ENCODE measurements at places on chromosomes 2 and 18.
A peak's percentile ranks its signal among the peaks of the same experiment; 100 is the strongest.

- DNase-seq = no peak
Measured at GRCh38 chr2:190812506-190813294, 67.9 kb upstream of the GLS start.

- no peak for DNase-seq
Measured at GRCh38 chr2:196182439-196183171, 11.2 kb upstream of the STK17B start.

GRCh38 chr2:33763671-33764310 lies 164.7 kb upstream of the FAM98A start:
- DNase-seq = no peak

DNA sequence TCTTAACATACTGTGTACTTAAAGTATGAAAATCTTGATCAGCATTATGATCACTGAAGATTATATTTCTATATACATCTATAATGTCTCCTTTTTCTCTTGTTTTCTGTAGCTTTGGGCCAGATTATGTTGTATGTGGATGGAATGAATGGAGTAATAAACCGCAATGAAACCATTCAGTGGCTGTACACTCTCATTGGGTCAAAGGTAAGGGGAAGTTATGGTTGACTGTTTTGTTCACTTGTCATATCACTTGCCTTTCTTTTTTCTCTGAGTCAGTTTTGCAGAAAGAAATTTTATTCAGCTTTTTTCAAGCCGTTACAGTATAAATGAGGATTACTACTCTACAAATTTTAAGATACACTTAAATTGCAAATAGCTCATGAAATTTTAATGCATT lies 252.5 kb downstream of the TPGS2 start:
- no peak for DNase-seq

DNA sequence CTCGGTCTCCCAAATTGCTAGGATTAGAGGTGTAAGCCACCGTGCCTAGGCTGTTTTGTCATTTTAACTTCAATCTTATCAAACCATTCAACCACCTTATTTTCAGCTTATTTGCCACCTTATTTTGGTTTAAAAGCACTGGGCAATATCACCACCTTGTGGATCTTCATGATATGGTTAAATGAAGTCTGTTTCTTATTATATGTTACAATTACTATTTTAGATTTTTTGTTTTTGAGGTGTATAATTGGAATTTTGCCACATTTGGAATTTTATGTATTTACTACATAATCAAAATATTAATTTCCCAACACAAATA lies 43.8 kb upstream of the SCN9A start:
- DNase-seq = peak; percentile 57

DNA sequence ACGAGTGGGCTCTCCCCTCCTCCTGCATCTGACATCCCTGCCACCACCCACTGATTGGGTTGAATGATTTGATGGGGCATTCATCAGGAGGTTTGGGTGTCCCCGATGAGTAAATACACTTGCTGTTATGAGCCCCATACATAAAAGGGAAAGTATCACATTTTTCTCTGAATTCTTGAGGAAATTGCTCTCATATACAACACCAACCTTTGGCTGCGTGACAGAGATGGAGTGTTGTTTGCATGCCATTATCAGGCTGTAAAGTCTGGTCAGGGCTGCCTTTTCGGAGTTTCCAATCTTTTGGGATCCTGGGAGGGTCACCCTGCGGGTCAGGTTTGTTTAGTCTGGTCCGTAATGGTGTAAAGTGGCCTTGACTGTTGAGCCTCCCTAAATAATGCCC lies 227.9 kb upstream of the SPRED2 start:
- DNase-seq = no peak

DNA sequence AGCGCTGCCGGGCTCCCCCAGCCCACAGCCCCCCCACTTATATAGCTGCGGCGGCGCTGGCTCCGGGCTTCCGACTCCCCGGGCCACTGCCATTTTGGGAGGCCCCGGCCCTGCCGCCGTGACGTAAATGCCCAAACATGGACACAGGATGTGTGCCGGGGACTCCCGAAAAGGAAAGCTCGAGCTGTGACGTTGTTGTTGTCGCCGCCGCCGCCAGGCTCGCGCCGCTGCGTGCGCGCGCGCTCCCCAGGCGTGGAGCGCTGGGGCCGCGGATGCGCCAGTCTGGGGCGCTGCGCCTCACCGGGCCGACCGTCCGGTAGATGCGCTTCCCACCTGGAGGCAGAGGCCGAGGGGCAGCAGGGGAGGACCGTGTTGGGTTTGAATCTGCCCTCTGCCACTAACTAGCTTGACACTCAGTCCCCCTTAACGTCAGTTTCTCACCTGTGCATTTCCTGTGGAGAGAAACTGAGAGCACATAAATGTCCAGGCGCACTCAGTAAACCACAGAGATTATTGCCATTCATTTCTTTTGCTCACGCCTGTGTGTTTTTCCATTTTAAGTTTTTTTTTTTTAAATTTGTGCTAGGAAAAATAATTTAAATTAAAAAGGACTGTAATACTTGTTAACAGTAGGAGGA lies at the start of gene EGR4:
TSS of gene EGR4 (minus strand) at position 15 of the 638 bp plus-strand sequence. CDS start 231 bp downstream, outside the sequence.
- DNase-seq = no peak

DNA sequence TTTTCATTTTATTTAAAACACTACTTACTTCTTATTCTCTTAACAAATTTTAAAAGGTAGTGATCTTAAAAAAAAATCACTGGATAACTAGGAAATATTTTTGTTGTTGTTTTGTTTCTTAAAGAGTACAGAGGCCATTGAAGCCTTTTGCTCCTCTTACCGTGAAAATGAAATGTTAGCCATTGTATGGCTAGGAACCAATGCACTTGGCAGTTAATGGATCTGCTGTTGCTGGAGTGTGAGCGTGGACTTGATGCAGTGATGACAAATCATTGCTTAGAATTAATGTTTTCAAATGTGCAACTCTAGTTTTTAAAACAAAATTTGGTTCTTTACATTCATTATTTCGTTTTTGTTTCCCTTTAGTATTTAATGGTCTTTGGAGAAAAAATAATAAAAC lies 162.3 kb downstream of the HAUS1 start:
- DNase-seq = no peak

GRCh38 chr2:213119061-213119809 lies 32.2 kb downstream of the IKZF2 start:
- peak; percentile 27 for DNase-seq

DNA sequence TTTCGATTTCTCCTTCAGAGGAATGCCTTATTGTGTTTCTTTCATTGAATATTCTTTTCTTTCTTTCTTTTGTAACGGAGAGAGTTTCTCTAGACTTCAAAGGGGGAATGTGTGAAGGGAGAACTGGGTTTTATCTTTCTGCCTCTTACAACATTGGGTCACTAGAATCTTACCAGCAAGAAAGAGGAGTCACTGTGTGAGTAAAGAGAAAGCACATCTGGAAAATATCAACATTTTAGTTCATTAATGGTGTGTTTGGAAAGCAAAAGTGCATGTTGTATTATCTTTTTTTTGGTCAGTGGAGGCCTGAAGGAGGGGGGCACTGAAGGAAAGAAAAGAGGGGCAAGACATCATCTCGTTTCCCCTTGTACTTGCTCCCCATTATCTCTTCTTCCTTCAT lies 86.6 kb upstream of the THOC1 start:
- no peak for DNase-seq

GRCh38 chr2:77746780-77747179 lies 224.6 kb upstream of the LRRTM4 start:
- DNase-seq = no peak

DNA sequence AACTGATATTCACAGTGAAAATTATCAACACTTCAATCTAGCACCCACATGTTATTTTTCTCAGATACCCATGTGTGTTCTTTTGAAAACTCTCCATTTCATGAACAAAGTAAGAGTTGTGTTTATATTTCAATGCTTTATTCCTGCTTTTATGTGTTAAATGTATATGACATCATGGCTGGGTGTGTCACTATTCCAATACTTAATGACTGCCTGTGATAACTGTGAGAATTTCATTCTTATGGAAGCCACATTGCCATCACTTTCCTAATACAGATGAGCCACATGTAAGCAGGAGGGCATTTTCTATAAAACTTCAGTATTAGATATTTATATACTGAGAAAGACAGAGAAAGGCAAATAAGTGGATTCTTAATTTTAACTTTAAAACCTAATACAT lies 100.4 kb upstream of the FIGN start:
- no peak for DNase-seq

DNA sequence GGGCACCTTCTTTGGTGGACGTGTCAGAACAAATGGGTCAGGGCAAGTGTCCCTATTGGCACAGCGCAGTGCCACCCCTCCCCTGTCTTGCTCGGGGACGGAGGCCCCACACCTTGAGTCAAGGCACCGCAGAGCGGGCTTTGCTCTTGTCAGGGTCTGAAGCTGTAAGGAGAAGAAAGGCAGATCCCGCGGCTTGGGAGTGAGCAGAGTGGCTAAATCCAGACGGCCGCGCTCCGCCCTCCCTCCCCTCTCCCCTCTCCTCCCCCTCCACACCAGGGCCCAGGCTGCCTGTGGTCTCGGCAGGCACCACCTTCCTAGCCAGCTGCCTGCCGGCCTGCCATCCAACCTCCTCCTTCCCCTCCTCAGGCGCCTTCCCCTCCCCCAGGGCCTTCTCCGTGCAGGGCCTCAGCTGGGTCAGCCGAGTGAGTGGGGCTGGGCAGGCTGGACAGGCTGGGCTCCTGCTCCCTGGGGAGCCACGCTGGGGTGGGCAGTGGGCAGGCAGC lies 25.8 kb downstream of the SPEG start:
- no peak for DNase-seq

GRCh38 chr2:46006473-46007025 lies 290.7 kb upstream of the EPAS1 start:
- DNase-seq = no peak

DNA sequence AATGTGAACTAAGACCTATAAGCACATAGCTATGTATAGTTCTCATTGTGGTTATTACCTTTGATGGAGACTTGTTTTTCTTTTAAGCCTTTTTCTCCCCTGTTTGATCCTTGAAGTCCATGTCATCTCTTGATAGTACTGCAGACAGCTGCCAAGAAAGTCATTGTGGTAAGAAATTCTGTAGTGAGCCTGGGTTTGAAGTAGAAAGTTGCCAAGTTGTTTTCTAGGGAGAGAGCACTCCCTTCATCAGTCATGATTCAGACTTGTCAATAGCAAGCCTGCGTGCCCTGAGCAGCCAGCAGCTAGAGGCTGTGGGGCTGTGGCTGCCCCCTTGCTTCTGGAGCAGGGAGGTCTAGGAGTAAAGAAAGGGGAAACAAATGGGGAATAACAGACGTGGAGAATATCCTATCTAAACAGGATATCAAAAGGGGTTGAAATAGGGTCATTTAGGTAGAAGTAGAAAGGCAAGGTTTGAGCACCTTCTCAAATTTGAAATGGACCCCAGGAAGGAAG lies 8.4 kb downstream of the SP5 start:
- DNase-seq = no peak

DNA sequence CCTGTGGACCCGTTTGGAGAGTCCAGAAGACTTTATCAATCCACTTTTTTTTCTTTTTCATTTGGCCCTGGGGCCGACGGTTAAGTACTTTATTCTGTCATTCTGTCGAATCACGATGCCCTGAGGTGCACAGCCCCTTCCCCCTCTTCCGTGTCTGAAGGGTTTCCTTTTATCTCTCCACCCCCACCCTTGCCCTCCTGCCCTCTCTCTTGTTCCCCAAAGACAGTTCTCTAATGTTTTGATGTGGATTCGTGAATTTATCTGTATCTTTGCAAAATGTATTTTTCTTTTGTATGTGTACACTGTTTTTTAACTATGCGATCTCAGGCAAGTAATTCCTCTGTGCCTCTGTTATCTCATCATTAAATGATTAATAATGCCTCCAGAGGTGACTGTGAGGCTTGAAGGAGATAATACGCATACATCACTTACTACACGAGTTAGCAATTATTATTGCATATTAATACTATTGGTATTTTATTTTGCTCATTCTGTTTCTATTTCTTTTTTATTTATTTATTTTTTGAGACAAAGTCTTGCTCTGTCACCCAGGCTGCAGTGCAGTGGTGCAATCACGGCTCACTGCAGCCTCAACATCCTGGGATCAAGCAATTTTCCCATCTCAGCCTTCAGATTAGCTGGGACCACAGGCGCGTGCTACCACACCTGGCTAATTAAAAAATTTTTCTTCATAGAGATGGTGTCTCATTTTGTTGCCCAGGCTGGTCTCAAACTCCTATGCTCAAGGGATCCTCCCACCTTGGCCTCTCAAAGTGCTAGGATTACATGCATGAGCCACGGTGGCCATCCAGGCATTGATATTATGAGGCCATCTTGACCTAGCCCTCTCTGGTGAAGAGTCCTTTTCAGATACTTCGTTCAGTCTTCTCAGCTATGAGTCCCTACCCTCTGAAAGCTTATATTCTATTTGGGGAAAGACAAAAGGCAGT lies 1.4 kb upstream of the CASP8 start:
- DNase-seq = no peak

GRCh38 chr2:165058476-165059265 lies 103.3 kb upstream of the SLC38A11 start:
- no peak for DNase-seq

DNA sequence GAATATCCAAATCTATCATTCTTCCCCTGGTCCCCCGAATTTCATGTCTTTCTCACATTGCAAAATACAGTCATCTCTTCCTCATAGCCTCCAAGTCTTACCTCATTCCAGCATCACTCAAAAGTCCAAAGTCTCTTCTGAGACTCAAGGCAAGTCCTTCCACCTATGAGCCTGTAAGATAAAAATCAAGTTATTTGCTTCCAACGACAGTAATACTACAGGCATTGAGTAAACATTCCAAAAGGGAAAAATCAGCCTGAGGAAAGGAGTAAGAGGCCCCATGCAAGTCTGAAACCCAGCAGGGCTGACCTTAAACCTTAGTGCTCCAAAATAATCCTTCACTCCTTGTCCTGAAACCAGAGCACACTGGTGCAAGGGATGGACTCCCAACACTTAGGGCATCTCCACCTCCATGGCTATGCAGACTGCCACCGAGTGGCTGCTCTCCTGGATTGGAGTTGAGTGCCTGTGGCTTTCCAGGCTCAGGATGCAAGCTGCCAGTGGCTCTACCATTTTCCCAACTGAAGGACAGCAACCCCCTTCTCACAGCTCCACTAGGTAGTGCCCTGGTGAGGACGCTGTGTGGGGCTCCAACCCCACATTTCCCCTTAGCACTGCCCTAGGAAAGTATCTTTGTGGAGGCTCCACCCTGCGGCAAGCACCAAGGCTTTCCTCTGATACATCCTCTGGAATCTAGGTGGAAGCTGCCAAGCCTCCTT lies 16.3 kb downstream of the DTNA start:
- no peak for DNase-seq

DNA sequence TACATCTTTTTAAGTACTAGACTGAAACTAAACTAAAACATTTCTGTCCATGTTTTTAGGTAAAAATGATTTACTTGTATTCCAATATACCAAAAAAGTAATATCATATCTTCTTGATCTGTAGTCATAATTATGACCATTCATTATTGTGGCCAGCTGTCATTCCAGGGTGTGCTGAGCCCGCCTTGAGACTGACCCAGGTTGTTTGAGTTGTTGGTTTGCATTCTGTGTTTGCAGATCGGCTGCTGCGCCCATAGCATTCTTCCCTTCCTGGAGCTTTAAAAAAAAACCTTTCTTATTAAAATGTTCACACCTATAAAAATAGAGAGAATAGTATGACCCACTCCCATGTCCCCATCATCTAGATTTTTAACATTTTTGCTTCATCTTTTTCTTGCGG lies 101.9 kb downstream of the PRKCE start:
- no peak for DNase-seq

Data from astrocyte of the cerebellum (primary cell).